ENCODE measurements at places on chromosomes 13 and 19. TPM values are rescaled to one million over a fixed set of nuclear protein-coding genes. Genes with fewer than 3 reads are reported as not detected.

DNA sequence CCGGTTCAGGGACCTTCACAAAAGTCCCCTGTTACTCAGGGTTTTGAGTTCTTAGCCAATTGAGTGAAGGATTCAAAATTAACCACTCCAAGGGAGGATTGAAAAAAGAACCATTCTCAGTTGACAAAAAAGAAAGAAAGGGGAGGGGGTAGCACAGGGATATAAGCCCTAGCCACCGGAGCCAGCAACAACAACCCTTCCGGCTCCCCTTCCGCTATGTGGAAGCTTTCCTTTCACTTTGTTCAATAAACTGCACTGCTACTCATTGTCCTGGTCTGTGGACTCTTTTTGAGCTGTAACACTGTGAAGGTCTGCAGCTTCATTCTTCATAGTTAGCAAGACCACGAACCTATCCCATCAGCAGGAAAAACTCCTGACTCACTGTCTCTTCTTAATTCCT, 1488.1 kb upstream of the PRR20A start:
- no peak for DNase-seq

GRCh38 chr19:28619816-28620429, 593.0 kb downstream of the UQCRFS1 start:
- no peak for DNase-seq

DNA sequence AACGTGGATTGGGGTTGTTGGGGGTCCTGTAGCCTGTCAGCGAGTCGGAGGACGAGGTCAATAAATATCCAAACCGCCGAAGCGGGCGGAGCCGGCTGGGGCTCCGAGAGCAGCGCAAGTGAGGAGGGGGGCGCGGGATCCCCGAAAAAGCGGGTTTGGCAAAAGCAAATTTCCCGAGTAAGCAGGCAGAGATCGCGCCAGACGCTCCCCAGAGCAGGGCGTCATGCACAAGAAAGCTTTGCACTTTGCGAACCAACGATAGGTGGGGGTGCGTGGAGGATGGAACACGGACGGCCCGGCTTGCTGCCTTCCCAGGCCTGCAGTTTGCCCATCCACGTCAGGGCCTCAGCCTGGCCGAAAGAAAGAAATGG, 754 bp upstream of the SIX5 start:
- DNase-seq = peak; percentile 83

- peak; percentile 67 for DNase-seq
Measured at GRCh38 chr13:20924758-20925394, 22.3 kb upstream of the XPO4 start.

- no peak for DNase-seq
Measured at GRCh38 chr13:72208112-72208645, 341.2 kb upstream of the DACH1 start.

The OSCAR gene
- total RNA-seq = 0.24 TPM

The TMEM238 gene
- 14.5 TPM for total RNA-seq

Data from naive thymus-derived CD4-positive, alpha-beta T cell (primary cell).